ENCODE measurements at places on chromosomes 12 and 14. TPM values are rescaled to one million over a fixed set of nuclear protein-coding genes. Genes with fewer than 3 reads are reported as not detected.

- H3K4me3 ChIP-seq = no peak overlapping the region
- H3K27ac ChIP-seq = no peak overlapping the region
- no peak for DNase-seq
- H3K4me1 ChIP-seq = no peaks in the 10 kb centered on the region
- no peaks in the 10 kb centered on the region for H3K27me3 ChIP-seq
These were observed 27.3 kb downstream of the MTA1 start for GRCh38 chr14:105446971-105447370.

- H3K36me3 ChIP-seq = peaks cover 60% of the 10 kb centered on the region
- no peaks in the 10 kb centered on the region for H3K27me3 ChIP-seq
- no peak overlapping the region for H3K4me3 ChIP-seq
- H3K4me1 ChIP-seq = peaks cover 84% of the 10 kb centered on the region
- no peak for DNase-seq
These were observed 6.1 kb downstream of the MMP14 start for GRCh38 chr14:22842211-22843122.

The MSI1 gene
- total RNA-seq = 0.59 TPM

DNA sequence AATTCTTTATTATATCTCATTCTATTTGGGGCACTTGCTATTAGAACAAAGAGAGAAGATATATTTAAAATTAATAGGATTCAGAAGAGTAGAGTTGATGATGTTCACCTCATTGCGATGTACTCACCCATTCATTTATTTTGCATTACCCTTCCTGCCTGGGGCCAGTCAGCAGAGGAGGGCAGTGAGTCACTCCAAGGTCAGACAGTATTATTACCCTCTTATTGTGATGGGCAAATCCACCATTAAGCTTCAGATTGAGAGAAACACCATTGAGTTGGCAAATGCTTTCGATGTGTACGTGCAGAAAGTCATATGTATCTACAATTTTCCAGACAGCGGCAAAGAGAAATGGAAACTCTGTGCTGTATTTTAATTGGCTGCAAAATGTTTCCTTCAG is 134.2 kb downstream of the BICD1 start:
- H3K4me3 ChIP-seq = no peak overlapping the region
- no peaks in the 10 kb centered on the region for H3K27me3 ChIP-seq
- H3K4me1 ChIP-seq = no peaks in the 10 kb centered on the region
- no peak for DNase-seq
- H3K27ac ChIP-seq = no peak overlapping the region

GRCh38 chr14:92511453-92512238 is 1.9 kb upstream of the RIN3 start:
- peak overlapping the region; percentile 4 for H3K27ac ChIP-seq
- peaks cover 13% of the 10 kb centered on the region for H3K4me1 ChIP-seq
- no peaks in the 10 kb centered on the region for H3K36me3 ChIP-seq
- peaks cover 8% of the 10 kb centered on the region for H3K27me3 ChIP-seq
- H3K4me3 ChIP-seq = no peak overlapping the region

The AP1G2 gene
- 76.8 TPM for total RNA-seq

DNA sequence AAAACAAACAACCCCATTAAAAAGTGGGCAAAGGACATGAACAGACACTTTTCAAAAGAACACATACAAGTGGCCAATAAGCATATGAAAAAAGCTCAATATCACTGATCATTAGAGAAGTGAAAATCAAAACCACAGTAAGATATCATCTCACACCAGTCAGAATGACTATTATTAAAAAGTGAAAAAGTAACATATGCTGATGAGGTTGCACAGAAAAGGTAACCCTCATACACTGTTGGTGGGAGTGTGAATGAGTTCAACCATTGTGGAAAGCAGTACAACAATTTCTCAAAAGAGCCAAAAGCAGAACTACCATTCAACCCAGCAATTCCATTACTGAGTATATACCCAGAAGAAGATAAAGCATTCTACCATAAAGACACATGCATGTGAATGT is 18.2 kb downstream of the PDE6H start:
- H3K4me3 ChIP-seq = no peak overlapping the region
- H3K4me1 ChIP-seq = no peaks in the 10 kb centered on the region
- no peaks in the 10 kb centered on the region for H3K27me3 ChIP-seq
- H3K27ac ChIP-seq = no peak overlapping the region

DNA sequence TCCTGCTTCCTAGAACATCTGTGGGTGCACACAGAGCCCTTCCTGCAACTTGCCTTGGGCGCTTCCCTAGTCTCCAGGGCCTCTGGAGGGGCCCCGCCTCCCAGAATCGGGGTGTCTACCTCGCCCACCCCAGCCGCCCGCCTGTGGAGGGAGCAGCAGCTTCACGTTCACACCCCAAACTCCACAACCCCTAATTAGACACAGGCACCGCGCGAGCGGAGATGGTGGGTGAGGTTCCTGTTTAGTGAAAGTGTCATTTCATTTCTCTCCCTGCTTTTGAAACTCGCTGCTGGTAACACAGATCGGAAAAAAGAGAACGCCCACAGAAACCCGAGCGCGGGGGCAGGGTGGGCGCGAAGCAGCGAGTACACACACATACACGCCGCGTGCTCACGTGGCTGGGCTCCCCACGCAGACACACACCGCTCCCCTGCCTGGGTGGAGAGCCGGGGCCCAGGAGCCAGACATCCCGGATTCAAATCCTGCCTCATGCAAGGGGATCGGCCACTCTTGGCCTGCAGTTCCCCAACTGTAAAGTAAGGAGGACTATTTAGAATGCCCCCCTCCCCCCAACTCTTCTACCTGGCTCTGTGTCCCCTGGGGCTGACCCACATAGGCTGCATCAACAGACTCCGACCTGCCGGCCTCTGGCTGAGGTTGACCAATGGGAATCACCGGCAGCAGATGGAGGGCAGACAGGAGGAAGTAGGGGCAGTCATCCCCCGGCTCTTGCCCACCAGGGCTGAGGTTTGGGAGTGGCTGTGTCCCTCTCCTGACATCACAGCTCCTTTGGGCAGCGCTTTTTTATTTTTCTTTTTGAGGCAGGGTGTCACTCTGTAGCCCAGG is 79.2 kb upstream of the NCOR2 start:
- H3K4me1 ChIP-seq = no peaks in the 10 kb centered on the region
- no peaks in the 10 kb centered on the region for H3K27me3 ChIP-seq
- H3K4me3 ChIP-seq = no peak overlapping the region
- no peak overlapping the region for H3K27ac ChIP-seq
- no peaks in the 10 kb centered on the region for H3K36me3 ChIP-seq

DNA sequence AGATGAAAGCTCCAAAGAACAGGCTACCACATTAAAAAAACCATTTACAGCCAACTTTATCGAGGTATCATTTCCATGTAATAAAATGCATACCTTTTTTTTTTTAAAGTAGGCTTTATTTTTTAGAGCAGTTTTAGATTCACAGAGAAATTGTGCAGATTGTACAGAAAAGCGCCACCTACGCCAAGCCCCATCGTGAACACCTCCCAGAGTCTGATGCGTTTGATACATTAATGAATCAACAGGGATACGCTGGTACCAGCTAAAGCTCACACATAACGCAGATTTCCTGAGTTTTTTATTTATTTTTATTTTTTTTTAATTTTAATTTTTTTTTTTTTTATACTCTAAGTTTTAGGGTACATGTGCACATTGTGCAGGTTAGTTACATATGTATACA is 129.9 kb downstream of the KIF26A start:
- no peak overlapping the region for H3K27ac ChIP-seq
- H3K4me1 ChIP-seq = peaks cover 7% of the 10 kb centered on the region
- no peak overlapping the region for H3K4me3 ChIP-seq
- no peak for DNase-seq
- no peaks in the 10 kb centered on the region for H3K27me3 ChIP-seq
- no peaks in the 10 kb centered on the region for H3K36me3 ChIP-seq

The COX8C gene
- not detected for total RNA-seq

GRCh38 chr12:113670742-113671141 is 199.1 kb upstream of the LHX5 start:
- no peaks in the 10 kb centered on the region for H3K27me3 ChIP-seq
- no peak overlapping the region for H3K4me3 ChIP-seq
- H3K36me3 ChIP-seq = no peaks in the 10 kb centered on the region
- no peaks in the 10 kb centered on the region for H3K4me1 ChIP-seq
- no peak for DNase-seq

DNA sequence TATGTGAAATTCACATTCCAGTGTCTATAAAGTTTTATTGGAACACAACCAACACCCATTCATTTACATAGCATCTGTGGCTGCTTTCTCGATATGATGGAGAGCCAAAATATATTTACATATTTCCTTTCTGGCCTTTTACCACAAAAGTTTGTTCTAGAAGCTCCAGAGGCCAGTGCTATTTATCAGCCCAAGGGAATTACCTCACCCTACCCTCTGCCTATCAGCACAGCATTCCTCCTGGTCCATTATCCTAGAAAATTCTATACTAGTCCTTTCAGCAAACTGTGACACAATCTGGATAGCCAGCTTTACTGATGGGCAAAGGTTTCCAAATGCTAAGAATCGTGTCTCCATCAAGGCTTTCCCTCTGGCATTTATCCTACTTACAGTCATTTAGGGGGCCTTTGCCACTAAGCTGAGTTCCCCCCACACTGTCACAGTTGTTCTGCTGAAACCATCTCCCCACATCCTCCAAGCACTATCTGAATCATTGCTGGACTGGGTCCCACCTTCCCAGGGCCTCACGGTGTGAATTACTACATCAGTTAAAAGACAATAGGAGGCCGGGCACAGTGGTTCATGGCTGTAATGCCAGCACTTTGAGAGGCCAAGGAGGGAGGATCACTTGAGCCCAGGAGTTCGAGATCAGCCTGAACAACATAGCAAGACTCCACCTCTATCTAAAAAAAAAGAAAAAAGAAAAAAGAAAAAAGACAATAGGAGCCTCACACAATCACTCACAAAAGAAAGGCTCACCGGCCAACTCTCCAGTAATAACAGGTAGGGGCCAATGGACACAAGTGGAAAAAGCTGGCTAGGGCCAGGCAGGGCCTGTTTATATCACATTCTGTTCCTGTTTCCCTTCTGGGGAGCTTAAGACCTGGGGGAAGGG is 12.1 kb downstream of the SYNE3 start:
- DNase-seq = no peak
- H3K4me3 ChIP-seq = no peak overlapping the region
- no peaks in the 10 kb centered on the region for H3K4me1 ChIP-seq

DNA sequence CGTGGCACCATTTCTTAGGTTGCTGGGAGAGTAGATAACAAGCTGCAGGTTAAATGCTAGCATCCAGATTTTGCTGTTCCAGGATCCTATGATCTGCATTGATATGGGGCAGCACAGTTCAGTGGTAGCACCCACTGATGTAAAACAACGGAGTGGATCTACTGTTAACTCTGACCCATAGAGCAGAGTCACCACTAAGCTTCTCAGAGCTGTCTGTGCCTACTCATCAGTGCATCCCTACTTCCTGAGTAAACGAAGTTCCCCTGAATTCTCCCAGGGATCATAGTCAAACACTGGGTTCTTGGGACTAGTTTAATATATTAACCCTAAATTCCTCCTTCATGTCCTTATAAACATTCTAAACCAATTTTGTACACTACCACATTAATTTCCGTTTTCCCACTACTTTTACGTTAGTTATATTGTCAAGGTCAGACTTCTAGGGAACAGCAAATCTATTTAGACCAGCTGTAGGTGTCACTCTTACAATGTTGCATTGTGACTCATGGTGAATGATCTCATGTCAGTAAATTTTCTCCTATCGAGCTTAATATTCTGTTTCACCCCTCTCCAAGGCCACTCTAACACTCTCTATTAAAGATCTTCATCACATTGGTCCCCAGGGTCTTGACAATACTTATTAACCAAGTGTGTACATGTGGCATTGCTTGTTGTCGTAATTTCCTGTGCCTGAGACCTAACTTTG is 10.3 kb downstream of the RERGL start:
- no peaks in the 10 kb centered on the region for H3K36me3 ChIP-seq
- H3K4me1 ChIP-seq = no peaks in the 10 kb centered on the region
- no peaks in the 10 kb centered on the region for H3K27me3 ChIP-seq
- H3K27ac ChIP-seq = no peak overlapping the region

DNA sequence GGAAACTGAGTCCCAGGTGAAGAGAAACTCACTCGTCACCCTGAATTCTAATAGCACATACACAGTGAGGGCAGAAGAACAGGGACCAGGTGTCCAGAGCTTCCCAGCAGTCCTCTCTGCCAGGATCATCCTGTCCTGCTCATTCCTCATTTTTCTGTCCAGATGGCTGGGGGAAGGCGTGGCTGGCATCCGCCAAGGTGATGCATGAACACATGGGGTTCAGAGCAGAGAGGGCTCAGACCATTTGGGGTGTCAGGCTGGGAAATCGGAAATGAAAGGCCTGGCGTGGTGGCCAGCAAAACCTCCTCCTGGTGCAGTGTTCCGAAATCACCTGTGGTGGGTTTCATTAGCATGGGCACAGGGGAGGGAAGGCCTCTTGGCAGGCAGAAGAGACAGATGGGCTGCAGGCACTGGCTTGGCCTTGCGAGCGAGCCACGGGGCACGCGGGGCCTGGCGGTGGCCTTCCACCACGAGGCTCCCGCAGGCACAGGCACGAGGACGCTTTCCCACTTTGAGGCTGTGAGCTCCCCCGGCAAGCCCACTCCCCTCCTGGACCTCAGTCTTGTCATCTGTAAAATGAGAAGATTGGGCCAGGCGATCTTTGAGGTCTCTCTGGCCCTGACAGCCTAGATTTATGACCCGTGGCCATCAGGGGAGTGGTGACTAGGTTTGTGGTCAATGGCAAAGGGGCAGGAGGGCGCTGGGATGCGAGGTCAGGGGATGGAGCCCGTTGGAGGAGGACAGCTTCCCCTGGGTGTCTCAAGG is 68.5 kb downstream of the TSPAN9 start:
- H3K36me3 ChIP-seq = no peaks in the 10 kb centered on the region
- no peak overlapping the region for H3K4me3 ChIP-seq
- no peak overlapping the region for H3K27ac ChIP-seq
- no peaks in the 10 kb centered on the region for H3K27me3 ChIP-seq

DNA sequence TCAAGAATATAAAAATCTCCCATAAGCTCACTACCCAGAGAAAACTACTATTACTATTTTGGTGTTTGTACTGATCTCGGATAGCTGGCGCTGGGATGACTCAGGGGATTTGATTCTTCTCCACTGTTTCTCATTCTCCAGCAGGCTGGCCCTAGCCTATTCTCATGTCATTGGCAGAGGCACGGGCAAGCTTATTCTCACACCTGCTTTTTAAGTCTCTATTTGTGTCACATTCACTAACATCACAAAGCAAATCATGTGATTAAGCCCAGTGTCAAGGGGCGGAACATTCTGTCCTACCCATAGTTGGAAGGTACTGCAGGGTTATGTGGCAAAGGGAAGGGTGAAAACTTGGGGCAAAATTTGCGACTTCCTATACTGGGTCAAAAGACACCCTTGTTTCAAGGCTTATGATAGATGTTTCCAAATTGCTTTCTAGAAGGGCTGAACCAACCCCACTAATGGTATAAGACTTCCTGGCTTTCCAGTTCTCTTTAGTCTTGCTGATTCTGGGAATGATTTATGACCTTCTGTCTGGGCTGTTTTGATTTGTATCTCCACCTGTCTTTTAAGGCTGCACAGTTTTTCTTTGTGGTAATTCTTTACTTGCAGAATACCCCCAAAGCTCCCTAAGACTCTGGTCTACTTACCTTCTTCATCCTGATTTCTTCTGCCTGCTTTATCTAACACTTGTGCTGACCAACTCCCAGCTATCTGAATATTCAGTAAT is 406.4 kb downstream of the NRXN3 start:
- H3K36me3 ChIP-seq = no peaks in the 10 kb centered on the region
- no peak for DNase-seq
- no peaks in the 10 kb centered on the region for H3K27me3 ChIP-seq
- H3K4me1 ChIP-seq = no peaks in the 10 kb centered on the region
- no peak overlapping the region for H3K4me3 ChIP-seq

The PTPRR gene
- total RNA-seq = not detected

The DLGAP5 gene
- not detected for total RNA-seq

- no peaks in the 10 kb centered on the region for H3K27me3 ChIP-seq
- DNase-seq = no peak
- H3K36me3 ChIP-seq = no peaks in the 10 kb centered on the region
- H3K4me1 ChIP-seq = no peaks in the 10 kb centered on the region
These were observed 38.6 kb downstream of the PTPRB start for GRCh38 chr12:70598467-70599193.

All from tibial nerve (tissue), 4 donors.